ENCODE measurements at places on chromosomes 3 and 15.

GRCh38 chr15:50116477-50116876 lies 2.6 kb downstream of the ATP8B4 start:
- no peak for DNase-seq

- DNase-seq: no peak
These were observed 16.8 kb upstream of the CHD2 start for GRCh38 chr15:92883163-92883875.

DNA sequence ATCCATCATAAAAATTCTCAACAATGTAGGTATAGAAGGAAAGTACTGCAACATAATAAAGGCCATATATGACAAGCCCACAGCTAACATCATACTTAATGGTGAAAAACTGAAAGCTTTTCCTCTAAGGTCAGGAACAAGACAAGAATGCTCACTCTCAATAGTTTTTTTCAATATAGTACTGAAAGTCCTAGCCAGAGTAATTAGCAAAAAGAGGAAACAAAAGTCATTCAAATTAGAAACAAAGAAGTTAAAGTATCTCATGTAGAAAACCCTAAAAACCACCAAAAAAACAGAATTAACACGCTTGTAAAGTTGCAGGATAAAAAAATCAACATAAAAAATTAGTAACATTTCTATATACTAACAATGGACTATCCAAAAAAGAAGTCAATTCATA lies 61.8 kb downstream of the MYH15 start:
- DNase-seq: no peak

GRCh38 chr15:52819253-52819652 lies 29.1 kb upstream of the ONECUT1 start:
- DNase-seq: no peak

DNA sequence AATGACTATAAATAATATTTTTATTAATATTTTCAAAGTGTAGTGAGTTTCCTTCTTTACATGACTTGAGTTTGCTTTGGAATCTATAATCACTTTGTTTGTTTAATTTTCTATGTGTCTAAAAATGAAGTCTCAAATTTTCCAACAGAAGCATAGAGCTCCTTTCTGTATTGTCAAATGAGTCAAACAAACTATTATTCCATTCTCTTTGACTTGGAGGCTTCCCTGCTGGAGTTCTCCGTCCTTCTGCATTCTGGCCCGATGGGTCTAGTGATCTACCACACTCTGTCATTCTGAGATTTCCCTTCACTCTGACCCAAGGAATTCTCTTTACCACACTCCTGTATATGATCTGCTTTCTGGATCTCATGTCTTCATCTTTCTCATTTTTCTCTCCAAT lies 30.1 kb downstream of the POLR2M start:
- DNase-seq: no peak

DNA sequence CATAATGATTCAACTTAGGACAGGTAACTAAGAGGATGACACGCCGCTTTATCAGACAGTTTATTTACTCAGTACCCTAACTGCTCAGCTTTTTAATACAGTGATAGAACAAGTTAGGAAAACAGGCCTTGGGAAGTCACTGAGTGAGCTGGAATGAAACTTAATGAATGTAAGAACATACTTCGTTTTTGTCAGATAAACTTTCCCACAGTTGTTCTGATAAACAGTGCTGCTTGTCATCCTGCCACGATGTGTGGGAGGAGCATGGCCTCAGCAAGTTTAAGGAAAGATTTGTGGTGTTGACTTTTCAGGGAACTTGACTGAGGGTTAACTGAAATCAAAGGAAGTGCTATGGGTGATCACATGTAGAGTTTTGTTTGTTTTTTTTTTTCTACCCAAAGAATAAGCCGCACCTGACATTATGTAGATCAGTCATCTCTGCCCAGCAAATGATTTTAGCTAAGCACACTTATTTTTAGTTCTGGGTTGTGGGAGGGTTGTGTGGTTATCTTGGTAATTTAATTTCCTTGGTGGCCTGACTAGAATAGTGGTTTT lies 5.6 kb upstream of the P2RY14 start:
- DNase-seq: no peak

DNA sequence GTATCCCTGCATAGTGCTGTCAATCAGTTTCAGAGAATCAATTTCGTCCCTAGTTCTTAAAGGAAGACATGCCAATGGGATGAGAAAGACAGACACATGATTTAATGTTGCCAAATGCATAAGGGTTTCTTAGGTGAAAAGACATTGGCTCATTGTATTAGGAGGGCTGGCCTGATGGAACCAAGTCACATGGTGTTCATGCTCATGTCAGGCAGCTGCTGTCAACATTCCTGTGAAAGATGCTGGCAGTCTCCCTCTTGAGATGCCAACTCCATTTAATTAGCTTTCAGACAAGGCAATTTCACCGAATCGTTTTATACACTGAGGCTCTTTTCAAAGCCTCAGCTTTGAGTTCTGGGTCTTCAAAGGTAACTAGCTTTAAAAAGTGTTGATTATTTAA lies 16.1 kb upstream of the IL1RAP start:
- DNase-seq: no peak

- DNase-seq: no peak
These were observed 134.4 kb upstream of the SKOR1 start for GRCh38 chr15:67690936-67691335.

- no peak for DNase-seq
These were observed 227.3 kb downstream of the FOXP1 start for GRCh38 chr3:71356265-71356664.

DNA sequence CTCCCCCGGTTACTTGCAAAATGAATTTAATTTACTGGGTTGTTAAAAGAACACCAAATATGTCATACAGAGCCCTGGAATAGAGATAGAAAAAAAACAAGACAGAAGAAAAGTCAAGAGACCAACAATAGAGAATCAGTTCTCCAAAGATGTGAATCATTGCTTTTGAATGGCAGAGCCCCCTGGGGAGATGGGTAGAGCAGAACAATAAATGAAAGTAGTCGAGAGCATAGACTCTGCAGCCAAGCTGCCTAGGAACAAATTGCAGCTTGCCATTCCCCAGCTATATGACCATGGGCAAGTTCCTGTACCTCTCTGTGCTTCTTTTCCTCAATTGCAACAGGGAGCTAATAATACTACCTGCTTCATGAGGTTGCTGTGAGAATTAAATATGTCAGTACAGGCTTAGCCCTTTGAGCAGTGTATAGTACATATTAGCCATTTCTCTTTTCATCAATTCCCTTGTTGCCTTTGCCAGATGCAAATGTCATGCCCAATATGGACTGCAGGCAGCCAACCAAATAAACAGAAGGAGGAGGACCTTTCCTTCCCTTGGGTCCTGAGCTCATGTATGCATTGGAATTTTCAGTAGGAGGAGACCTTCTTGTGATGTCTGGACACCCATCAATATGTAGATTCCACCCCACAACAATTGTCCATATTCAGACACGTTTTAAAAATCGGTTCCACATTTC lies 25.0 kb upstream of the BFSP2 start:
- no peak for DNase-seq

DNA sequence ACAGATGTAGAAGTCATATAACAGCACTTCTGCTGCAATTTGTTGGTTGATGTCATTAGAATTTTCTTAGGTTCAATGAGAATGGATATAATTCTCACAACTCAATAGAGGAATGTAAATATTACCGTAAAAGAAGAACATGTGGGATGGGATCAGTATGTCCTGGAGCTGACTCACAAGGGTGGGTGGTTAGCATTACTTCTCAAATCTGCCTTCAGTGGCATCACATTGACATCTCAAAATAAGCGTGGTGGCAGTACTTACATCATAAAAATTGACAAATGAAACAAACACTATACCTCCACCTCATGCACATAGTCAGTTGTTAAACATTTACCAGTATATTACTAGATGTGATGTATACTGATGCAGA lies 1068.0 kb upstream of the CADM2 start:
- no peak for DNase-seq

DNA sequence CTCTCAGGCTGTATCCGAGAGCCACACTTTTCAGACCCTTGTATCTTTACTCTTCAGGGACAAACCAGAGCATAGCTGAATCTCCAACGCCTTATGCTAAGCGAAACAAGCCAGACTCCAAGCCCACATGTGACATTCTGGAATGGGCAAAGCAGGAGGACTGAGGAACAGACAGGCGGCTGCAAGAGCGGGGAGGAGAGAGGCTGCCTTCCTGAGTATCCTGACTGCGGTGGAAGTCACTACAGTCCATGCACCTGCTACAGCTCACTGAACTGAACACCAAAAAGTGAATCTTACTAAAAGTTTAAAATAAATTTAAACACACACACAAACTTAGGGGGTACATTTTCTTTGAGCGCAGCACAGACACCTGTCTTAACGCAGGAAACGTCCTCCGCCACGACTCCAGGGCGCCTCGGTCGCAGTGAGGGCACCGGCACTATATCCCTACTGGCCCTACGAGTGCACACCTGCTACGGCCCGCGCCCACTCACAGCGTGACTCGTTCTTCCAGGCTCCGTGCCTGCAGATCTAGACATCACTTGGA lies 1.4 kb downstream of the CYFIP1 start:
- no peak for DNase-seq

DNA sequence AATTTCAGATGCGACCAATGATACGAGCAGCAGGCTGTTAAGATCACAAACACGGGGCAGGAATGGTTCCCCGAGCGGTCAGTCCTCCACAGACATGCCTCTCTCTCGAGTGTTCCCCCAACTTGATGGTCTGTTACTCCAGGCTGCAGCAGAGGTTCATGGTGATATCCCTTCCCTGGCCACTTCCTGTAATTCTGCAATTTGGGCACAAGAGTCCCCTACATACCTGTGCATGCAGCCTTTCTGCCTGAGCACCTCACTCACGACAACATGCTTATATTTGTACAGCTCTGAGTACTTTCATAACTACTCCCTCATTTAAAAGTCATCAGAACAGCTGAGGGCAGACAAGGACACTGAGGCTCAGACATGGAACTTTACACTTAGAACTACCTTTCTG lies 408.1 kb upstream of the NR2F2 start:
- DNase-seq: no peak

- no peak for DNase-seq
These were observed 17.4 kb downstream of the MFSD1 start for GRCh38 chr3:158819282-158819681.

GRCh38 chr3:44208568-44208967 lies 33.1 kb upstream of the TOPAZ1 start:
- no peak for DNase-seq

DNA sequence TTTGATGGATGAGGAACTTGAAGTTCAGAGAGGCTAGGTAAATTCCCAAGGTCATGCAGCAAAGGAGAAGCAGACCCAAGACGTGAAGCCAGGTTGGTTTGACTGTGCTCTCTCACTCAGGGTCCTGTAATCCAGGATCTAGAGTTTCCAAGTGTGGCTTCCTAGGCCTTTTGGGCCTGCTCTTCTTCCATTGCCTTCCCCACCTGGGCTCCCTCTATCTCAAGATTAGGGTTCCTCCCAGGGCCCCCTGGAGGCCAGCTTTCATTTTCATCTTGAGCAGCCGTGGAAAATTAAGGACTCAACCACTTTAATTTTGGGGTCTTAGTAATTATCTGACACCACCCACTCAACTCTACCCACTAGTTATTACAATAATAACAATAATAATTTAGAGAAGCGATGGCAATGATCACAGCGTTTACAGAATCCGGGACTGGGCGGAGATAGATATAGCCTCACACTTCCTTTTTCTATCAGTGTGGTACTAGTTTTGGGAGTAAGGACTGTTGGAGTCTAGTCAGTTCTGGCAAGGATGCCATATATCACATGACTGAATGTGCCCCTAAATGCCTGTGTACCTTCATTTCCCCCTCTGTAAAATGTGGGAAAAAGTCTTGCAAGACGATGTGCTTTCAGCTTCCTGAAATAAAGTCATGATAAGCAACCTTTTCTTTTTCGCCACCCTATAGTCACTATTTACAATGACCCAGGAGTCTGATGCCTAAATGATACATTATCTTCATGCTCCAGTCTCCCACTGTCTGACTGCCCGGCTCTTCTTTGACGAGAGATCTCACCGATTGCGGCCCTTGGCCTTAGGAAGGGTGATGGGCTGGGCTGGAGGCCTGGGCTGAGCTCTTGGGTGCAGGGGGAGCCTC lies 30.2 kb upstream of the MAGEF1 start:
- DNase-seq: no peak

- DNase-seq: no peak
These were observed 280.8 kb upstream of the ROPN1 start for GRCh38 chr3:124272605-124273151.

- no peak for DNase-seq
These were observed 118.5 kb upstream of the SAMMSON start for GRCh38 chr3:69881051-69881450.

Measured in glomerular endothelial cell (primary cell).